ENCODE measurements at places on chromosomes 5 and 9.

DNA sequence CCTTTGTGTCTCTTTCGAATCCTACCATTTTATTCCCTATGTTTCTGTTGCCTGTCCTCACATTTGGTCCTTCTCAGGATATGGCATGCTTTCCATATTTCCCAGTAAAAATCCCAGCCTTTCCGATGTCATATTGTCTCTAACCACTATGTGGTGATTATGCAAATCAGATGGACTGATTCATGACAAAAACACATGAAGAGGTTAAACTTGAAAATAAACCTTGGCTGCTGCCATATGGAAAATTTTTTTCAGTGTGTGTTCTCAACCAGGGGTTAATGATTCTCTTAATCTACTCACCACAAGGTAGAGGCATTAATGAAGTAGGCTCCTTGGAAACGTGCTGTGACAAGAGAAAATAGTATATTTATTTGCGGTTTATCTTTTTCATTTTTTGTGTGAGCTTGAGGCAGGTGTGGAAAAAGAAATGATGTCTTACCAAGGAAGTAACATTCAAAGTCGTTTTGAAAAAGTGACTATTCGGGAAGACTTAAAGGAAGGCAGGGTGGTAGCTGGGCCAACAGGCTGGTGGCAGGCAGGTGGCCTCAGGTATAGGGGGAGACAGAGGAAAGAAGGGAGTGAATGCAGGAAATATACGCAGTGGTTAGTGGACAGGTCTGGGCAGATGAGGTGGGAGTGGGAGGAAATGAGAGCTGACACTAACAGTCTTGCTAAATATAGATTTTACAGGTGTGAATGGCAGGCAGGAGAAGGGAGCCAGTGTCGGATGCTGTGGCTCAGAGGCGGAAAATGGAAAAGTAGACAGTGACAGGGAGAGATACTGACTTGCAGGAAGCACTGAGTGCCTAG is 46.2 kb downstream of the DMRT2 start:
- no peak for DNase-seq

DNA sequence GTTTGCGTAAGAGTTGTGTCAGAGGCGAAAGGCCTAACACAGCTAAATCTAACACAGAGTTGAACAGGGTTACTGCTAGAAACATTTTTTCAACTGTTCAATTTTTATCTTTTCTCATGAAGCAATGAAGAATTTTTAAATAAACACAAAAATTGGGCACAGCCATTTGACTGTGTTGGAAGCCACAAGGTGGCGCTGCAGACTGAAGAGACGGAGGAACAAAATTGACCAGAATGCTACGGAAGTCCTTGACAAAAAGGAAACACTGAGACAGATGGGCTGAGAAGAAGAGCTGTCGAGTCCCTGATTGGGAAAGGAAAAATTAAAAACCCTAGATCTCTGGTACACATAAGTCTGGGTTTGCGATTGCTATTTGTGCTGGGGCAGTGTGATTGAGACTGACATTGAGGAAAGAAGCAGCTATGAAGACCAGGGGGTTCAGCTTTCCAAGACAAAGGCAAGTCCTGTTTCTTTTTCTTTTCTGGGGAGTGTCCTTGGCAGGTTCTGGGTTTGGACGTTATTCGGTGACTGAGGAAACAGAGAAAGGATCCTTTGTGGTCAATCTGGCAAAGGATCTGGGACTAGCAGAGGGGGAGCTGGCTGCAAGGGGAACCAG is at the start of gene PCDHB9:
Gene PCDHB9 (plus strand): TSS at position 265 of the 616 bp plus-strand sequence. CDS start 158 bp downstream, at position 423.
- DNase-seq, result no peak

GRCh38 chr9:77935211-77935610 is 96.4 kb downstream of the GNAQ start:
- no peak for DNase-seq

GRCh38 chr9:8419596-8420275 is 620.2 kb upstream of the DMAC1 start:
- peak; percentile 38 for DNase-seq

GRCh38 chr5:95471942-95472341 is 80.8 kb downstream of the FAM81B start:
- peak; percentile 64 for DNase-seq

GRCh38 chr9:7287986-7288385 is 511.6 kb downstream of the DMAC1 start:
- no peak for DNase-seq

GRCh38 chr5:40972434-40972833 is 63.1 kb downstream of the C7 start:
- no peak for DNase-seq

All from astrocyte of the spinal cord (primary cell).